ENCODE measurements at places on chromosomes 12 and 14. TPM values are rescaled to one million over a fixed set of nuclear protein-coding genes. Genes with fewer than 3 reads are reported as not detected.

- H3K27me3 ChIP-seq: no peaks in the 10 kb centered on the region
- no peak overlapping the region for H3K27ac ChIP-seq
- no peak for DNase-seq
Measured at GRCh38 chr14:22419620-22420019, 169.4 kb downstream of the DAD1 start.

DNA sequence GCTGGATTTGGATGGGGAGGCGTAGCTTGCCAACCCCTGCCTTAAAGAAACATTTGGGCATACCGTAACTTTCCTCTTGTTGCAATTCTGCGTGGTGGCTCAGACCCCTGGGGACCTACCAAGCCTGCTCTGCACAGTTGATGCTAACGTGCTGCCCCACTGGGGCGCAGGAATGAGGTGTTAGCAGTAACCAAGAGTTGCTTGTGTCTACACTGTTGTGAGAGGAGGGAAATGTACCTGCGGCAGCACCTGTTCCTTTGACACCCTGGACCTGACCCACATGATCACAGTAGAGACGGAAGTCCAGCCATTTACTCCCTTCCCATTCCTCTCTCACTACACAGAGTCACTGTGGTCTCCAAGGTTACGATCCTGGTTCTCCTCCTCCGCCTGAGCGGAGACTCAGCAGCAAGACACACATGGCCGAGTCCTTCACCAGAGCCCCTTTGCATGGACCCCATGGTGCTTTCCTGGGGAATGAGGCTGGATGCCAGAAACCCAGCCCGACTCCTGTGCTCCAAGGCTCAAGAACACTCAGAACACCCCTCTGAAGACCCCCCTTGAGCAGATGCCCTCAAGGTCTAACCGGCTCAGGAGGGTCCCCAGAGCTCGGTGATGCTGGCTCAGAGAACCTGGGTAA lies 84.8 kb downstream of the FBXL14 start:
- H3K36me3 ChIP-seq: no peaks in the 10 kb centered on the region
- no peak overlapping the region for H3K27ac ChIP-seq
- no peak for DNase-seq
- peaks cover 5% of the 10 kb centered on the region for H3K4me1 ChIP-seq

GRCh38 chr14:39956372-39956771 lies 524.1 kb upstream of the FBXO33 start:
- no peaks in the 10 kb centered on the region for H3K36me3 ChIP-seq
- H3K27ac ChIP-seq: no peak overlapping the region
- no peak for DNase-seq
- no peaks in the 10 kb centered on the region for H3K27me3 ChIP-seq
- H3K4me3 ChIP-seq: no peak overlapping the region

DNA sequence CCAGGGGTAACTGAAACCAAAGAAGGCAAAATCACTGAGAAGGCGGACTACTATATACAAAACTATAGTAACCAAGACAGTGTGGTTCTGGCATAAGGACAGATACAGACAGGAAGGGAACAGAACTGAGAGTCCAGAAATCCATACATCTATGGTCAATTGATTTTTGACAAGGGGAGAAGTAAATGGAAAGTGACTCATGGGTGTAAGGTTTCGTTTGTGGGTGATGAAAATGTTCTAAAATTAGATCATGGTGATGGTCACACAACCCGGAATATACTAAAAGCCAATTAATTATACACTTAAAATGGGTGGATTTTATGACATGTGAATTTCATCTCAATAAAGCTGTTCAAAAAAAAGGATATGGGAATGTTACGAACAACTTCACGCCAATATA lies 18.7 kb downstream of the ANGEL1 start:
- no peaks in the 10 kb centered on the region for H3K4me1 ChIP-seq
- no peak for DNase-seq
- no peaks in the 10 kb centered on the region for H3K27me3 ChIP-seq
- H3K36me3 ChIP-seq: peaks cover 30% of the 10 kb centered on the region
- H3K27ac ChIP-seq: no peak overlapping the region

GRCh38 chr14:99133636-99134515 lies 138.1 kb downstream of the BCL11B start:
- H3K27me3 ChIP-seq: no peaks in the 10 kb centered on the region
- DNase-seq: no peak
- no peak overlapping the region for H3K4me3 ChIP-seq

- no peaks in the 10 kb centered on the region for H3K4me1 ChIP-seq
- H3K36me3 ChIP-seq: no peaks in the 10 kb centered on the region
- DNase-seq: no peak
- H3K4me3 ChIP-seq: no peak overlapping the region
- H3K27me3 ChIP-seq: no peaks in the 10 kb centered on the region
Measured at GRCh38 chr14:87081004-87081403, 912.0 kb downstream of the GALC start.

- no peak for DNase-seq
- H3K27ac ChIP-seq: no peak overlapping the region
- no peaks in the 10 kb centered on the region for H3K4me1 ChIP-seq
- H3K36me3 ChIP-seq: no peaks in the 10 kb centered on the region
Measured at GRCh38 chr12:27498761-27499160, 25.2 kb upstream of the PPFIBP1 start.

DNA sequence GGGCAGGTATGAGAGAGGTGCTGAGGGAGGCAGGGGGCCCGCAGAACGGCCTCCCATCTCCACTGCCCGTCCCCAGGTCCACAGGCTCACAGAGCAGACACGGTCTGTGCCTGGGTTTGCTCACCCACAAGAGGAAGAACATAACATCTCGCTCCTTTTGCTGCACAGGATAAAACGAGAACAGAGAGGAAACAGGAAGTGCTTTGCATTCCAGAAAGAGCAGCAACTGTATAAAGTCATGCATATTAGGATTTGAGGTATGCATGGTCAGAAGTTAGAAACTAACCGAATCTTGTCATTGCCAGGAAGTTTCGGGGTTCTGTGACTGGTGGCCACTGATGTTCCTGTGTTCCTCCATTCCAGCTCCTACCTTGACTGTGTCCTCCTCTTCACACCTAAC lies 25.0 kb downstream of the NTF3 start:
- H3K27ac ChIP-seq: no peak overlapping the region
- H3K4me1 ChIP-seq: no peaks in the 10 kb centered on the region
- H3K4me3 ChIP-seq: no peak overlapping the region
- peaks cover 6% of the 10 kb centered on the region for H3K27me3 ChIP-seq

- H3K27ac ChIP-seq: no peak overlapping the region
- no peaks in the 10 kb centered on the region for H3K27me3 ChIP-seq
- no peak overlapping the region for H3K4me3 ChIP-seq
Measured at GRCh38 chr12:125685915-125686314, 620.7 kb downstream of the AACS start.

DNA sequence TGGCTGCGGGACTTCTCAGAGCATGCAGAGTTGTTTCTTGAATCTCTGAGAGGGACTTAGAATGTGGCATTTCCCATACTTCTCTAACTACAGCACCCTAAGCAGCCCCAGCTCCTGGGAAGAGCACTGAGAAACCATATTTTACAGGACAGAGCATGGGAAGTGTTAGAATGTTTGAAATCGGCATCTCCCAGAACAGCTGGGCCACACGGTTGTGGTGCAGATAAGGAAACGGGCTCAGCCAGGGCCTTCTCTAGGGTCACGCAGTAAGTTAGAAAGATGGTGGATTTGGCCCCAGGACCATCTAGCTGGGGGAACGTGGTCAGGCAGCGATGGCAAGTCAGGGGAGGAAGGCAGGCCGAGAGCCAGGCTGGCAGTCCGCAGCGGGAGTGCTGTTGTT lies 10.5 kb upstream of the HHIPL1 start:
- H3K4me3 ChIP-seq: no peak overlapping the region
- H3K4me1 ChIP-seq: peaks cover 3% of the 10 kb centered on the region
- H3K27me3 ChIP-seq: peaks cover 9% of the 10 kb centered on the region
- H3K36me3 ChIP-seq: no peaks in the 10 kb centered on the region
- DNase-seq: peak; percentile 42

GRCh38 chr14:105398726-105399465 lies 558 bp downstream of the TEX22 start:
- peak overlapping the region; percentile 92 for H3K27ac ChIP-seq
- H3K4me1 ChIP-seq: peaks cover 53% of the 10 kb centered on the region
- DNase-seq: peak; percentile 67
- no peaks in the 10 kb centered on the region for H3K27me3 ChIP-seq
- peak overlapping the region; percentile 71 for H3K4me3 ChIP-seq

GRCh38 chr12:82627799-82628198 lies 58.9 kb upstream of the TMTC2 start:
- H3K27me3 ChIP-seq: no peaks in the 10 kb centered on the region
- H3K36me3 ChIP-seq: no peaks in the 10 kb centered on the region
- no peak overlapping the region for H3K27ac ChIP-seq
- no peak overlapping the region for H3K4me3 ChIP-seq
- DNase-seq: no peak

DNA sequence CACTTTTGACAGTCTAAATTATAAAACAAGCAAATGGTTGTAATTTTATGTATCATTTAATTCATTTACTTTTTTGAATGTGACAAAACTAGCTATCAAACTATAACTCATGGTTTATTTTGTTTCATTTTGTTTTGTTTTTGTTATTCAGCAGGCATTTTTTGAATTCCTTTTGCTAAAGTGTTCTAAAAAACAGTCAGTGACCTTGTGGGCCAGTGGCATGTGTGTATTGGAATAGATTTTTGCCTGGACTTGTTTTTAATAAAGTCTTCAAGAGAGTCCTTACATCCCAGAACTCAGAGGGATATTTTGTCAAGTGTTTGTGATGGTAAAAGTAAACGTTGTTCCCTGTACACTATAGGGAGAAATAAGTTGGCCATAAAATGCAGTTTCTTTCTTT lies 369.7 kb upstream of the SYT1 start:
- no peaks in the 10 kb centered on the region for H3K4me1 ChIP-seq
- no peaks in the 10 kb centered on the region for H3K27me3 ChIP-seq
- H3K27ac ChIP-seq: no peak overlapping the region
- no peak overlapping the region for H3K4me3 ChIP-seq
- DNase-seq: no peak

GRCh38 chr12:123059500-123059899 lies 79.0 kb downstream of the ARL6IP4 start:
- H3K36me3 ChIP-seq: no peaks in the 10 kb centered on the region
- no peak overlapping the region for H3K4me3 ChIP-seq
- peaks cover 23% of the 10 kb centered on the region for H3K4me1 ChIP-seq
- H3K27ac ChIP-seq: no peak overlapping the region
- no peaks in the 10 kb centered on the region for H3K27me3 ChIP-seq

DNA sequence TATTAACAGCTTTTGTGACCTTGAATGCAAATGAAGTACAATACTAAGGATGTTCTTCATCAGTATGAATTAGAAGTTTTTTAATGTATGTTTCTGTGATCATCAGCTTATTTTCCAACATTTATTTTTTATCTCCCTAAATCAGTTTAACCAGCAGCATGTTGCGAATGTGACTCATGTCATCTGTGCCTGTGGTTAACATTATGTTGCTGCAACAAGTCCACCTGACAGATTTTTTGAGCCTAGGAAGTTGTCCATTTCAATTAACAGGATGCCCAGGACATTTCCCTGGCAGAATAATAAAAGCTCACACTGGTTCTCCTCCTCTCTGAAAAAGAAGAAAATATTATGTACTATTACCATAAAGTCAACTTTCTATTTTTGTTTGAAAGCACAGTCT lies 155.5 kb downstream of the SYT1 start:
- H3K4me1 ChIP-seq: no peaks in the 10 kb centered on the region
- H3K27ac ChIP-seq: no peak overlapping the region
- DNase-seq: no peak
- no peaks in the 10 kb centered on the region for H3K36me3 ChIP-seq
- no peaks in the 10 kb centered on the region for H3K27me3 ChIP-seq
- no peak overlapping the region for H3K4me3 ChIP-seq

- no peaks in the 10 kb centered on the region for H3K36me3 ChIP-seq
- H3K27me3 ChIP-seq: peaks cover 21% of the 10 kb centered on the region
- H3K27ac ChIP-seq: no peak overlapping the region
- peak overlapping the region; percentile 34 for H3K4me3 ChIP-seq
- DNase-seq: no peak
- no peaks in the 10 kb centered on the region for H3K4me1 ChIP-seq
Measured at GRCh38 chr12:48183876-48184548, 568 bp downstream of the CCDC184 start.

DNA sequence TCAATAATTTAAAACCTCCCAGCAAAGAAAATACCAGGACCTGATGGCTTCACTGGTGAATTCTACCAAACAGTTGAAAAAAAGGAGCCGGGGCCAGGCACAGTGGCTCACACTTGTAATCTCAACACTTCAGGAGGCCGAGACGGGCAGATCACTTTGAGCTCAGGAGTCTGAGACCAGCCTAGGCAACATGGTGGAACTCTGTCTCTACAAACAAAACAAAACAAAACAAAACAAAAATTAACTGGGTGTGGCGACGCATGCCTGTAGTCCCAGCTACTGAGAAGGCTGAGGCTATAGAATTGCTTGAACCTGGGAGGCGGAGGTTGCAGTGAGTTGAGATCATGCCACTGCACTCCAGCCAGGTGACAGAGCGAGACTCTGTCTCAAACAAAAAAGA lies 13.7 kb upstream of the TROAP start:
- H3K27me3 ChIP-seq: no peaks in the 10 kb centered on the region
- H3K27ac ChIP-seq: peak overlapping the region; percentile 10
- DNase-seq: no peak
- no peaks in the 10 kb centered on the region for H3K36me3 ChIP-seq
- H3K4me3 ChIP-seq: no peak overlapping the region

- no peak overlapping the region for H3K27ac ChIP-seq
- H3K27me3 ChIP-seq: no peaks in the 10 kb centered on the region
- no peaks in the 10 kb centered on the region for H3K36me3 ChIP-seq
- H3K4me3 ChIP-seq: no peak overlapping the region
- H3K4me1 ChIP-seq: no peaks in the 10 kb centered on the region
- no peak for DNase-seq
Measured at GRCh38 chr14:79037593-79037992, 867.4 kb downstream of the NRXN3 start.

- H3K27ac ChIP-seq: peak overlapping the region; percentile 75
- H3K36me3 ChIP-seq: no peaks in the 10 kb centered on the region
- peak; percentile 16 for DNase-seq
- no peaks in the 10 kb centered on the region for H3K27me3 ChIP-seq
- peaks cover 6% of the 10 kb centered on the region for H3K4me1 ChIP-seq
- no peak overlapping the region for H3K4me3 ChIP-seq
Measured at GRCh38 chr12:108313606-108314351, 25.3 kb downstream of the CMKLR1 start.

- no peaks in the 10 kb centered on the region for H3K27me3 ChIP-seq
- H3K4me1 ChIP-seq: no peaks in the 10 kb centered on the region
- no peak overlapping the region for H3K27ac ChIP-seq
- H3K36me3 ChIP-seq: no peaks in the 10 kb centered on the region
Measured at GRCh38 chr14:42198010-42198409, 591.3 kb downstream of the LRFN5 start.

- H3K27ac ChIP-seq: no peak overlapping the region
- H3K4me3 ChIP-seq: no peak overlapping the region
- H3K27me3 ChIP-seq: no peaks in the 10 kb centered on the region
Measured at GRCh38 chr12:130338794-130339601, 1.3 kb downstream of the PIWIL1 start.

CELA1 gene
- not detected for total RNA-seq

RERGL gene
- total RNA-seq: not detected

DPY19L2 gene
- total RNA-seq: 0.18 TPM

NGB gene
- not detected for total RNA-seq

INSM2 gene
- not detected for total RNA-seq

RTN1 gene
- total RNA-seq: not detected

ASCL1 gene
- not detected for total RNA-seq

CEBPE gene
- total RNA-seq: 0.13 TPM

Data from K562 (cell line).